ENCODE measurements at places on chromosomes 7 and 10.
A peak's percentile ranks its signal among the peaks of the same experiment; 100 is the strongest.

DNA sequence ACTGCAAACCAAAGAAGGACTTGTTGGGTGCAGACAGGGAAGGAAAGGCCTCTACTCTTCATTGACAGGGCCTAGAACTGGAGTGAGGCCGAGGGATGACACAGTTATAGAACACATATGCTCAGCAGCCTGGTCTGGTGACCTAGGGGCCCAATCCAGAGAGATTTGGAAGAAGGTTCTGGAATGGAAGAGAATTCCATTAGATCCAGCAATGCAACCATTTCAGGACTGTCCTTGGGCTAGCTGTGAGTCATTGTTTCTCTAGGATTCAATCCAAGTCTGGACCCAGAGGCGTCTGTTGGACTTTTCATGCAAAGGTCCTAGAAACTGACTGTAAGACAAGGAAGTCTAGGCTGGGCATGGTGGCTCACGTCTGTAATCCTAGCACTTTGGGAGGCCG is 59.2 kb downstream of the WIPF3 start:
- peak; percentile 74 for DNase-seq

DNA sequence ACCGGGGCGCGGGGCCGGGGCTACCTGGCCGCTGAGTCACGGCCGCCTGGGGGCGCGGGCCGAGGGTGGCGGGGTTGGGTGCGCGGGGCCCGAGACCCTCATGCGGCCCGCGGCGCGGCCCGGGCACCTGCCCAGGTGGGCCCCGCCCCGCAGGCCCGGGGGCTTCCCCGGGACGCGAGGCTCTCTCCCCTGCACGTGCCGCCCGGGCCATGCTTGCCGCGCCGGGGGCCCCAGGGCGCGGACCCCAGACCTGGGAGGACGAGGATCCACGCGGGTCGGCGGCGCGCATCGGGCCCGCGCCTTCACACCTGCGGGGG is 402 bp downstream of the MAFK start:
- DNase-seq: no peak

DNA sequence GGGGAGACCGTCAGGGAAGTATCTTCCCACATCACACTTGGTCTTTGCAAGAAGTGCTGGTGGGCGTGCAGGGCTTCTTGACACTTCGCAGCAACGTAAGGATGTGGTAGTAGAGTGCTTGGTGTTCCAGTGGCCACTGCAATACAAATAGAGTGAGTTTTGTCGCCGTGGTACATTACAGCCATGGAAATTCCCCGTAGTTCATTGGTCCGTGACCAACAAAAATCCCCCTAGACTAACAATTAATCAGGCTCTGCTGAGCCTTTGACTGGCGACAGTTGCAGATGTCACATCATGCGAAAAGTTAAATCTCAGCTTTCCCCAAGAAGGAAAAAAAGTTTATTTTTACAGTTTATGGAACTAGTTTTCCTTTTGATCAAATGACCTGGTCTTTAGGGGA is 134.7 kb downstream of the MGMT start:
- no peak for DNase-seq

- no peak for DNase-seq
These were observed 45.0 kb upstream of the PPP1R3C start for GRCh38 chr10:91677911-91678310.

DNA sequence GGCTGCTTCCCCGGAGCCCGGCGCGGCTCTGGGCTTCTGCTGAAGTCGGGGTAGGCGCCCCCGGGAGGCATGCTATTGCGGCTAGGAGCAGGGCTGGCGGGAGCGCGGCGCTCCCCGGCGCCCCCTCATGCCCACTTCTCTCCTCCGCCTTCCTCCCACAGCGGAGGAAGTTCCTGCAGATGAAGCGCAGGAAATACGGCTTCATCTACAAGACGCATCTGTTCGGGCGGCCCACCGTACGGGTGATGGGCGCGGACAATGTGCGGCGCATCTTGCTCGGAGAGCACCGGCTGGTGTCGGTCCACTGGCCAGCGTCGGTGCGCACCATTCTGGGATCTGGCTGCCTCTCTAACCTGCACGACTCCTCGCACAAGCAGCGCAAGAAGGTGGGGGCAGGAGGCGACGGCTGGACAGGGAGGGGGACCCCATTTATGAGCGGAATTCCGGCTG is 479 bp downstream of the CYP26A1 start:
- DNase-seq: no peak

All from fibroblast of lung (primary cell).